ENCODE measurements at places on chromosomes 2 and 18. TPM values are rescaled to one million over a fixed set of nuclear protein-coding genes. Genes with fewer than 3 reads are reported as not detected.

CIDEA gene
- total RNA-seq: not detected

EHD3 gene
- total RNA-seq: not detected

LRRTM1 gene
- total RNA-seq: not detected

COL5A2 gene
- total RNA-seq: 0.42 TPM

RFX8 gene
- not detected for total RNA-seq

PKDCC gene
- total RNA-seq: 1.3 TPM

ASB18 gene
- not detected for total RNA-seq

TPO gene
- total RNA-seq: not detected

RESP18 gene
- not detected for total RNA-seq

SAG gene
- not detected for total RNA-seq

CHRNA1 gene
- total RNA-seq: not detected

KYNU gene
- total RNA-seq: 5.4 TPM

CRACDL gene
- not detected for total RNA-seq

ALLC gene
- not detected for total RNA-seq

PLGLB1 gene
- not detected for total RNA-seq

EPAS1 gene
- 11.2 TPM for total RNA-seq

REG3G gene
- total RNA-seq: 0.22 TPM

NYAP2 gene
- total RNA-seq: 0.04 TPM

ALPI gene
- not detected for total RNA-seq

KCNG2 gene
- total RNA-seq: not detected

CFAP210 gene
- 1.00 TPM for total RNA-seq

ZNF236 gene
- total RNA-seq: 8.4 TPM

RUFY4 gene
- total RNA-seq: not detected

ASIC4 gene
- 13.5 TPM for total RNA-seq

DSG4 gene
- total RNA-seq: not detected

Measured in K562 (cell line).